ENCODE measurements at places on chromosomes 13 and 19.

GRCh38 chr19:934865-935479, 9.1 kb downstream of the ARID3A start:
- DNase-seq = peak; percentile 40

DNA sequence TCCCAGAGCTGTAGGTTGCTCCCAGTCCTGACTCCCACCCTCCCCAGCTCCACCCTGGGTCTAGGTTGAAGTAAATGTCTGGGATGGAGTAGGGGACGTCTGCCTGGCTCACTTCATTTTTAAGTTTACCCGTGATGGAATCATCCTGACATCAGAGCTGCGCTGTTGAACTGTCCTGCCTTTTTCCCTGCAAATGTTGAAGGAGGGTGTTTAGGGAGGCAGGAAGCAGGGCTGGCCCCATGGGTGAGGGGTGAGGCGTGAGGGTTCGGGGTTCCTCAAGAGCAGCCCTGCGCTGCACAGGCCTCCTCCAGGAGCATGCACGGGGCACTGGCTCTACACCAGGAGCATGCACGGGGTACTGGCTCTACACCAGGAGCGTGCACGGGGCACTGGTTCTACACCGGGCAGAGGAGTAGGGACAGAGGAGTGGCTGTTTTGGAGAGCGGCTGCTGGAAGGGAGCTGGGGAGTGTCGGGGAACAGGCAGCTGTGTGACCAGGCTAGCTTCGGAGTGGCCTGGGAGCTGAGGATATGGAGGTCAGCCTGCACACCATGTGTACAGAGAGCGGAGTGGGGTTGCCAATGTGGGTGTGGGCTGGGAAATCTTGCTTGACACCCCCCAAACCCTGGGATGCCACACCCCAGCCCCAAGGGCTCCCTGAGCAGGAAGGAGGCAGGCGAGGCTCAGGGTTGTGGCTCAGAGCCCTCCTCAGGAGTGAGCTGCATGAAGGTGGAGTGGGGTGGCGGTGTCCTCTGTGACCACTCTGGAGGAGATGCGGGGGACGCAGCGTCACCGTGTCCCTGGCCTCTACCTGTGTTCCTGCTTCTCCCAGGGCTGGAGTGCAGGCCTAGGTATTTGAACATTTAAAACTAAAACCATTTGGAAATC, 63.3 kb downstream of the GPR12 start:
- no peak for DNase-seq

DNA sequence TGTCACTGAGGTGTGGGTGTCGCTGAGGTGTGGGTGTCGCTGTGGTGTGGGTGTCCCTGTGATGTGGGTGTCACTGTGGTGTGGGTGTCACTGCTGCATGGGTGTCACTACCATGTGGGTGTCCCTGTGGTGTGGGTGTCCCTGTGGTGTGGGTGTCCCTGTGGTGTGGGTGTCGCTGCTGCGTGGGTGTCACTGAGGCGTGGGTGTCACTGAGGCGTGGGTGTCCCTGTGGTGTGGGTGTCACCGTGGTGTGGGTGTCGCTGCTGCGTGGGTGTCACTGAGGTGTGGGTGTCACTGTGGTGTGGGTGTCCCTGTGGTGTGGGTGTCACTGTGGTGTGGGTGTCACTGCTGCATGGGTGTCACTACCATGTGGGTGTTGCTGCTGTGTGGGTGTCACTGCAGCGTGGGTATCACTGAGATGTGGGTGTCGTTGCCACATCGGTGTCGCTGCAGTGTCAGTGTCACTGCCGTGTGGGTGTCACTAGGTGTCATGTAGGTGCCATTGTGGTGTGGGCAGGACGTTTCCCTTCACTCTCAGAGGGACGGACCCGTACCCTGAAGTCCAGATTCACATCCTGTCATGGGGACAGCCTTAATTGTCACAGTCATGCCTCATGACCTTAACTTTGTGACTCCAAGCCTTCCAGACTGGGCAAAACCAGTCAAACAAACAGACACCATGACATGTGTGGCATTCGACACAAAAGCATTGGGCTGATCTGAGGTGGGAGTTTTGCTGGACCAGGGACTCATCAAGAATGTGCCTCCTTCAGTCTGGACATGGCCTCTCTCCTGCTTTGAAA, 12.7 kb upstream of the GAS6 start:
- no peak for DNase-seq

DNA sequence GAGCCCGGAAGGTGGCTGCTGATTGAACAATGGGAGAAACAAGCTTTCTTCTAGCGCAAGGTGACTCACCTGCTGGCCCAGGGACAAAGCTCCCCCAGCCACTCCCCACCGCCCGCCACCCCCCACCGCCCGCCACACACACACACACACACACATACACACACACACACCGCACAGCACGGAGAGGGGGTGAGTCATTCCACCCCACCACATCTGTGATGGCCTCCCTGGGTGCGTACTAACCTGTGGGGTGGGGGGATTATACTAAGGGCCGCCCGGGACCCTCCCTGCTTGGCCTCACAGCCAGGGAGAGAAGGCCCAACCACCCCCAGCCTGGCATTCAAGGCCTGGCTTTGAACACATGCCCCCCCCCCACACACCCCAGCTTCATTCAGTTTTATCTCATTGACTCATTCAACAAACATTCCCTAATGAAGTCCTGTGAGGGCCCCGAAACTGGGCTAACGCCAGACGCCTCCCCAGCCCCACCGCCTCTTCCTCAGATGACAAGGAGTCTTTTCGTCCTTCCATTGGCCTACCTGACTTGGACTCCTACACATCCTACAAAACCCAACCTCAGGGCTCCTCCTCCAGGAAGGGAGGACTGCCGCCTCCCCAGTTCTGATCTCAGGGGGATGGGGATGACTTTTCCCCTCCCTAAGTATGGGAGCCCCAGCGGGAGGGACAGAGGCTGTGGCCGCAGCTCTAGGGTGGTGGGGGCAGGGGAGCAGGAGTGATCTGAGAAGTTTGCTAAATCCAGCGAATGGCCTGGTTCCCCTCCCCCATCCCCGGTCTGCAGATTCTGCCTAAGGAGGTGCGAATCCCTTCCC, 5.8 kb upstream of the ONECUT3 start:
- DNase-seq = peak; percentile 30

- no peak for DNase-seq
These were observed 48.3 kb downstream of the SLC7A1 start for GRCh38 chr13:29547153-29547552.

Measured in GM04504 (cell line).